ENCODE measurements at places on chromosomes 6 and 20.
A peak's percentile ranks its signal among the peaks of the same experiment; 100 is the strongest.

DNA sequence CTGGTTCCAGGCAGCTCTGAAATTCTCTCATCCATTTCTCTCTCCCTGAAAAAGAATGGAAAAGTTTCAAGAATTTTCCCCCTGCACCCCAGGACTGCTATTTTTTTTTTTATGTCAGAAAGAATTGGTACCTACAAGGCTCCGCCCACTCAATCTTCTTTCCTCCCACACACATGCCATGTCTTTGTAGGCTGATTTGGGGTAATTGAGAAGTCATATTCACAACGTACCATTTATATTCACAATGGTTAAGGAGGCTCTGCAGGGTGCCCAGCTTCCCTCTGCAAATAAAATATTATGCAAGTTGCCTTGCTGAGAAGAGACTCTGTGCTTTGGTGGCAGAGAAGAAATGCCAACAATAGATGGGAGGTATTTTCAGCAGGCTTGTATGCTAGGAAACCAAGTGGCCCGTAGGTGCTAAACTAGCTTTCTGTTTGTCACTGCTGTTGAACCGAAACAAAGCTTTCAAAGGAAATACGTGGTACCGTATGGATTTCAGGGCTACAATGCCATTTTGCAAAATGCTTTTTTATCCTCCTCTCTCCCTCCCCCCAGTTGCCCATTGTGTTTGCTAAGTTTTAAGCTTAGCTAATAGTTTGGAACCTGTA lies 150.0 kb downstream of the PHACTR1 start:
- DNase-seq: no peak

GRCh38 chr6:127547215-127547614 lies 28.1 kb upstream of the MTCL3 start:
- no peak for DNase-seq

DNA sequence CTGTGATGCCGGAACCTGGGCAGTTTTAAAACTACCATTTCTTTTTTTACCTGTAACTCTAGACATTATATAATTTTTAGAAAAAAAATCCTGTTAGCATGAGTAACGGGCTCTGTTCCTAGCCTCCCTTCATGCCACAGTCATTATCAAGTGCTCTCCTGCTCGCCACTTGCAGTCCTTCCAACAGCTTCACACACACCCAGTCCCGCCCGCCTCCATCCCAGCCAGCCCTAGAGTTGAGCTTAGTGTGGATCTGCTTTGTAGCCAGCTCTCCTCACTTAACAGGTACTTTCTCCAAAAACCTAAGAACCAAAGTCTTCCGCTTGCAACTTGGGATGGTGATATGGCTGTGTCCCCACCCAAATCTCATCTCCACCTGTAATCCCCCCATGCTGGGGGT lies 51.5 kb downstream of the EZR start:
- DNase-seq: no peak

- no peak for DNase-seq
Measured at GRCh38 chr6:75374961-75375400, 90.4 kb upstream of the TMEM30A start.

GRCh38 chr6:55276745-55277530 lies 50.3 kb upstream of the GFRAL start:
- DNase-seq: no peak

DNA sequence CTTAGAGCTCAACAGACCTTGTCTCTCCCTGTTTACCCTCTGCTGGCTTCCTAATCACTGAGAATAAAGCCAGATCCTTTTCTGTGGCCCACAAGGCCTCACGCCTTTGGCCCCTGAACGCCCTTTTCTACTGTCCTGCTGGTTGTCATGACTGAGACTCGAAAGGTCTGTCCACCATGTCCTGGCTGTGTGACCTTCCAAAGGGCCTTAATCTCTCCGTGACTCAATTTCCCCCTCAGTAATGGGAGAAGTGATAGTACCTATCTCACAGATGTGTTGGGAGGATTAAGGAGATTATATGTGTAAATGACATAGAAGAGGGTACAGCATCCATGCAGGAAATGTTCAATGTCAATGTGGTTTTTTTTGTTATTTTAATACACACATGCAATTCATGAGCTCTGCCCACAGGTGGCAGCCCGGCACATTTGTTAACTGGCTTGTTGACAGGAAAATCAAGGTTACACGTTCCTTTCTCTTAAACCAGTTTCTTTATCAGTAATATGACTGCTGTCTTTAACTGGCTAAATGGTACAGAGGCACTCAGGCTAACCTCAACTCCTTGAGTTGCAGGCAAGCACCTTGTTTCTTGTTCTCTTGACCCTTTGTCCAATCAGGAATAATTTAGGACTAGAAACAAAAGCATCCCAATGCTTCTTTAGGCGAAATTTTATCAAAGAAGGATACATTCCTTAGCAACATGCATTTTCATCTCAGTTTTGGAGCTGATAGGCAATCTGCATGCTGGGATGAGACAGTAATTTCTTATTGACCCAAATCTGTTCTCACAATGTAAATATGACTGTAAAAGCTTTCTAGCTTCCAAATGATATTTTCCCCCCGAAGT lies 16.6 kb downstream of the SLC22A1 start:
- DNase-seq: peak; percentile 22

GRCh38 chr6:137845460-137845859 lies 21.6 kb upstream of the TNFAIP3 start:
- no peak for DNase-seq

DNA sequence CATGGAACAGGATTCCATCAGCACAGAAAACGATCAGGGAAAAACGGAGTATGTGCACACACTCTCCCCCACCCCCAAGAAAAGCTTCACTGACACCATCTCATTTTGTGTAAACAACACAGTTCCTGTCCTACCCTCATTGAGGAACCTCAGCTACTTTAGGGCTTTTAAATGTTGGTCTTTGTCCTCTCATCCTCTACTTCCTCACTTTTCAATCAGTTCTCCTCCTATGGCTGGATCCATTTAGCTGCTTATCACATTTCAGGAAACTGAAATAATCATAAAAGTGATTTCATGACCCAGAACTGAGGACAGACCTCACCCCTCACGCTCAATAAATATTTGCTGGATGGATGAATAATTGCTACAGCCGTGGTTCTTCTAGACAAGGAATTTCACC lies 33.1 kb upstream of the PNRC1 start:
- DNase-seq: no peak

DNA sequence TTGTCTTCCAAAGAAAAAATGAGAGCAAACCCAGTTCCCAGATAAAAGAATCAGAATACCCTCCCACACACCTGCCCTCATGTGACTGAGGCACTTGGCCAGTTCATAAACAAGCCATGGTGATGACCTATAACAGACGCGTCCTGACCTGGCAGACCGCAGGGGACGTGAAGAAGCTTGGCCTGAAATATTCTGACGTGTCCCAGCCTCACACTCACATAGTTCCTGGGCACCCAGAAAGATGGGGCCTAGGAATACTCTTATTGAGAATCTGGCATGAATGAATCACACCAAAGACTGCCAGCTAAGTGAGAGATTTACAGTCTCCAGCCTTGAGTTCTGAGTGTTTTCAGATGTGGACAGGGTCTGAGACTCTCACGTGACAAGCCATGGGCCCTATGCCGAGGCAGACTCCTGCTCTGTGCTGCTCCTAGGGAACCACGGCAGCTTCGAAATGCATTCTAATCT lies 17.2 kb upstream of the MAP3K4 start:
- DNase-seq: no peak

- DNase-seq: no peak
Measured at GRCh38 chr6:31577579-31577966, 2.2 kb downstream of the TNF start.

DNA sequence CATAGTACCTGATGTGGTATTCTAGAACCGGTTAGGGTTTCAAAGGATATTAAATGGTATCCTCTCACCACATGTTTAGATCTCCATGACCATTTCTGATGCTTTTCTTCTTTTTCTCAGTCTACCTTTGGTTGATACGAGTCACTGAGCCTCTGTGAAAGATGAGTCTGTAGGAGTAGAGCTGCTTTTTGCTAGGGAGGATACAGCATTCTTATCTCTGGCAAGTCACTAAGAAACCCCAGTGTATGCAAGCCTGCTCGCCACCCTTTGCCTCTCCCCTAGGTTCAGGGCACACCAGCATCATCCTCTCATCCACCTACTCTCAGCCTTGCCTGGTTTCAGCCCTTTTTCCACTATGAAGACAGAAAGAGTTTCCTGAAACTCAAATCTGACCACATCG lies 89.9 kb downstream of the MTFR2 start:
- DNase-seq: peak; percentile 9

DNA sequence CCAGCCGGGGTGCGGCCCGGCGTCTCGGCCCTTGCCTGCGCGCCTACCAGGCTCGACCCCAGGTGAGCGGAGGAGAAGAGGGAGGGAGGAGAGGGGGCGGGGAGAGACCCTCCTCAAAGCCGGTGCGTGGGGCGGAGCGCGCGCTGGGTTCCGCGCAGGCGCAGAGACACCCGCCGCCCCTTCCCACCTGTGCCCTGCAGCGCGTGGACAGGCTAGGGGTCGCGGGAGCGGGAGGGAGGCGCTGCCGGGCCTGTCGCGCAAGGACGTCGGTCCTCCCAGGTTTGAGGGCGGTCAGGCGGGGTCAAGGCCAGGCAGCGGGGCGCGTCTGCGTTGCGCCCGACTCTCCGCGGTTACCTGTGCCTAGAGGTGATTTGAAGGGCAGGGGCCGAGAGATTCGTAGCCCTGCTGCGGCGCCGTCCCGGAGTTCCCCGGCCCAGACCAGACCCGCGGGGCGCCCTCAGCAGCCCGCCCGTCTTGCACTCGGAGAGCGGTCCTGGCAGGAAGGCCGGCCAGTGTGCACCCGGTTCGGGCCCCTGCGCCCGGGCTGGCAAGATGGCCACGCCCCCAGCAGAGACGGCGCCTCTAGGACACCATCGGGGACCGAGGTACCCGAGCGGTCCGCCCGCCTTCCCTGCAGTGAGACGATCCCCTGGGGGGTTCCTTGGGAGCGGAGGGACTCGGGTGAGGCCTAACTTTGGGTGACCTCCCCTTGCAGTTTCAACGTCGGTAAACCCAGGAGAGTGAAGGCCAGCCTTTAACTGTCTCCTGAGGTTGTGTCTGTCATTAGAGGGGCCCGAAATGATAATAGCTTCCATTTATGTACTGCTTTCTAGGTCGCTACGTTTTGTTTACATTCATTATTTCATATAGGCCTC lies 546 bp downstream of the C6orf136 start:
- peak; percentile 62 for DNase-seq
